ELR (cell line): ENCODE measurements at places on chromosomes 4 and X.

GRCh38 chr4:69039071-69039470, 57.2 kb upstream of the UGT2B7 start:
- no peak for DNase-seq

DNA sequence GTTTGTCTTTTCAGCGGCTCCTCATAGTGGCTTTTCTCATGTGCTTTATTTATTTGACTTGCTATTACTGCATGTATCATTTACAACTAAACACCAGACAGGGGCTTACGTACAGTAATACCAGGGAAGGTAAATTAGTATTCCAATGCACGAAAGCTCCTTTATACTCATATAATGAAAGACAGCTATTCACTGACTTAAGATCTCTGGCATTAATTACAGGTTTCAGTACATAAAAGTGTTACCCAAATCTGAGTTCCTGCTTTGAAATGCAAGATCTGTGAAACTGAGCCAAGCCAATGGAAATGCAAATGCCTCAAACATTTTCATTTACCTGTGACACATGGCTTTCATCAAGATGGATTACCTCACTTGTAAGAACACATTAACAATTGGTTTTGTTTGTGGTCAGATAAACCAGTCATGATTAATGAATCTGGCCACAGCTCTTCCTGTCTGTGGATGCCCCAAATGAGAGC, 107.2 kb downstream of the ANAPC4 start:
- DNase-seq = peak; percentile 47

- no peak for DNase-seq
Observed at GRCh38 chr4:22514481-22514880, 1.4 kb downstream of the ADGRA3 start.

DNA sequence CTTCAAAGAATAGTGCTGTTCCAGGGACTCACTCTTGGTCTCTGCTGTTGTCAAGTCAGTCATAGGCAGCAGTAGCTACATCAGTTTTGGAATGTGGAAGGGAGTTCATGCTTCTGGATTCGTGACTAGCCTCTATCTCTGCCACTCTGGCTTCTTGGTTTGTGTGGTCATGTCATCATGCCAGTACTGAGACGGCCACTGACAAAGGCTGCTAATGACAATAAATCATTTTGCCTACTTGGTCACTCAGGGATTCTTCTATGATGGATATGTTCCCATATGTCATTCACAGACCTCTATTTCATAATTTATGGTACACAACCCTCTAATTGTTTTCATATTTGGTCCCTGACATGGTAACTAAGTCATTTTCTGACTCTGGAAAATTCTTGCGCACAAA, 450.8 kb upstream of the BOD1L1 start:
- DNase-seq = no peak

DNA sequence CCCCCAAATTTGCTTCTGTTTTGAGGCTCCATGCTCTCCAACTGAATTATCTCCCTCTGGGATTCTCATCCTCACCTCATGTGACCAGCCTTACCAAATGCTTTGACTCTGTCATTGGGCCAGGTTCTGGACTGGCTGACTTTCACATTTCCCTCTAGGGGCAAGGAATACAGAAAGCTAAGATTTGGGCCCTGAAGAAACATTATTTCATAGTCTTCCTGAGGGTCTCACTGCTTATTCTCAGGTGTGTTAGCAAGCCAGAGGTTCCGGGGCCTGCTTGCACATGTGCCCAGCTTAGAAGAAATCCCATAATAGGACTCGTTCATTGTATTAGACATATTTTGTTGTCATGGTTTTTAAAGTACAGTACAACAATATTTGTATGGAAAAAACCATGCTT, 62.6 kb upstream of the TEX13D start:
- DNase-seq = no peak

DNA sequence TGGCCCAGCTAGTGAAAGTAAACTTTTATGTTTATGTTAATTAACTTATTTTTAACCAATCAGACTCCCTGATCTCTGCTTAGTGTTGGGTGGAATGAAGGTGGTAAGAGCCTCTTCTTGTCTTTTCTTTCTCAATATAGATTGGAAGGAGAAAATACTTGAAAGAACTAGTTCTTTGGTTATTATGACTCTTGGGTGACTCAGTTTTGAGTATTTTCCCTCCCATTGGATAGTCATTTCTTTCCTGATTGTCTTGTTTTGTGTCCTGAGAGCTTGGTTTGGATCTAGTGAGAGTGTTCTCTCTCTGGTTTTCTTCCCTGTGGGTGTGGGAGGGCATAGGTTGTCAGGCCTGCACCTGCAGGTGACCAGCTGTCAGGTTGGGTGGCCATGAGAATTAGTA, 172.0 kb upstream of the GLRA2 start:
- DNase-seq = no peak

DNA sequence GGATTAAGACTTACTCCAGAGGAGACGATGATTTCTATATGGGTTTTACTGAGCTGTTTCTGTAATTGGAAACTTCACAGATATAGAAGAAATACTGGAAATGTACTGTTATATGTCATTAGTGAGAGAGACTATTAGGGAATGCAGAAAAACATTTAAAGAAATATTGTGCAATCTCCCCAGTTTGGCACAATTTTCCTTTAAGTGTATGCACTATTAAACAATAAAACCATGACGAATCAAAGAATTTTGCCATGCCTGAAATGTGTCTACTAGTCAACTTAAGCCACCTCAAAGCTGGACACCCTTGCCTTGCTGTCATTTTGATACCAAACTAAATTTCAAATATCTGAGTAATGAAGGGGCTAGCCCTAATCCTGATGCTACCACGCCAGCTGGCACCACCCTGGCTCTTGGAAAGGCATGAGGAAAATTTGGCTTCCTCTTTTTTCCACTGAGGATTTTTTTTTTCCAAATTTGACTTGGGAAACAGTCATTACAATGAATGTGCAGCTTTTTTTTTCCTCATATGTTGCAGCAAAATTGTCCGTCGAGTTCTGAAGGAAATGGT, 36.1 kb downstream of the MTTP start:
- no peak for DNase-seq

DNA sequence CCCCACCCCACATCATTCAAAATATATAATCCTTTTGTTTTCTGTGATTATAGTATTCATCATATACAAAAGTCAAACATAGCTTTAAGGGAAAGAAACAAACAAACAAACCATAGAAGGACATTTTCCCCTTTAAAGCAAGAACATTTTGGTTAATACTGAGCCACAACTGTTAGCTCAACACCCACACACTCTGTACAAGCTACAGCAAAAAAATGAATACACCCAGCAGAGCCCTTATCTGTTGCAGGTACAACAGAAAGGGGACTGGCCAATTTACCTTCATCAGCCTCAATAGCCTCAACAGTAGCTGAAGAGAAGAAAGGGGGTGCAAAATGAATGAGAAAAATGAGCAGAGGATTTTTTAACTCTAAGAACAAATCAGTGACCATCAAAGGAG, 318.4 kb downstream of the PPP3CA start:
- no peak for DNase-seq

GRCh38 chr4:143587703-143588102, 74.2 kb downstream of the SMARCA5 start:
- peak; percentile 4 for DNase-seq

GRCh38 chr4:156677131-156677531, 294.5 kb downstream of the PDGFC start:
- DNase-seq = peak; percentile 57

GRCh38 chr4:15526924-15527592, 57.4 kb downstream of the CC2D2A start:
- DNase-seq = no peak
